ENCODE measurements at places on chromosomes 7 and 10.

GRCh38 chr7:26332698-26333097, 41.0 kb downstream of the SNX10 start:
- no peak for DNase-seq

GRCh38 chr7:39696631-39697030, 73.3 kb downstream of the RALA start:
- no peak for DNase-seq

DNA sequence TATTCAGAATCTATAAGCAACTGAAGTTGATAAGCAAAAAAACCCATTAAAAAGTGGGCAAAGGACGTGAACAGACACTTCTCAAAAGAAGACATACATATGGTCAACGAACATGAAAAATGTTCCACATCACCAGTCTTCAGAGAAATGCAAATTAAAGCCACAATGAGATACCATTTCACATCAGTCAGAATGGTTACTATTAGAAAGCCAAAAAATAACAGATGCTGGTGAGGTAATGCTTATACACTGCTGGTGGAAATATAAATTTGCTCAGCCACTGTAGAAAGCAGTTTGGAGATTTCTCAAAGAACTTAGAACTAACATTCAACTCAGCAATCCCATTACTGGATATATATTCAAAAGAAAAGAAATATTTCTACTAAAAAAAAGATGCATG, 332.8 kb upstream of the PLXDC2 start:
- DNase-seq, result no peak

DNA sequence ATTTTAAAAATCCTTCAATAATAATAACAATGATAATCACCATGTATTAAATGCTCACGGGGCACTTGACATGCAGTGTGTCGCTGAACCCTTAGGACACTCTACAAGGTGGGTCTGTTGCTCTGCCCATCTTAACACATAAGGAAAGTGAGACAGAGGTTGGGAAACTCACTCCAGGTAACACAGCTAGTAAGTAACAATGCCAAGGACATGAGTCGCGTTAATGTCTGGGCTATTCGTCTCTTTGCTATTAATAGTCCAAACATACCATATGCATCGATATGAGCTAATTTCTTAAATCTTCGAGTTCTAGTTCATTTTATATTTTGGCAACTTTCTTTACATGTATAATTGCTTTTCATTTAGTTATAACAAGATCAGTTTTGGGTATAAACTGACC, 79.5 kb downstream of the BEND7 start:
- DNase-seq, result no peak

- peak; percentile 86 for DNase-seq
Observed at GRCh38 chr10:14536241-14537213, 205.8 kb upstream of the FRMD4A start.

DNA sequence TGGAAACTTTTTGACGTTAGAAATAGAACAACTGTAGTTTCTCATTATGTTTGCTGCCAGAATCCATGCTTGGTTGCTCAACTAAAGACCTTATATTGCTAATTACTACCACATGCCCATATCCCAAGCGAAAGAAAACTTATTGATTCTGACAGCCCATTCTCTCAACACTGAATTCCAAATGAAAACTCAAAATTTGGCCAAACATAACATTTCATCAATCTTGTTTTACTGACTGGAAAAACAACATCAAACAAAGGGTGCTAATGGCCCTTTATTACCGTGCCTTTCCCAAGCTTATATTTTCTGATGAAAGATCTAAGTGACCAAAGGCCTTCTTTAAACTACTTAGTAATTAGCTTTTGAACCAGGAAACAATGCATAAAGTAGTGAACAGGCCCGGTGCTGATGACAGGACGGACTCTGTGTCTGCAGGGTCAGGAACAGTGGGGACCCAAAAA, 531.8 kb downstream of the KCNMA1 start:
- DNase-seq, result no peak

DNA sequence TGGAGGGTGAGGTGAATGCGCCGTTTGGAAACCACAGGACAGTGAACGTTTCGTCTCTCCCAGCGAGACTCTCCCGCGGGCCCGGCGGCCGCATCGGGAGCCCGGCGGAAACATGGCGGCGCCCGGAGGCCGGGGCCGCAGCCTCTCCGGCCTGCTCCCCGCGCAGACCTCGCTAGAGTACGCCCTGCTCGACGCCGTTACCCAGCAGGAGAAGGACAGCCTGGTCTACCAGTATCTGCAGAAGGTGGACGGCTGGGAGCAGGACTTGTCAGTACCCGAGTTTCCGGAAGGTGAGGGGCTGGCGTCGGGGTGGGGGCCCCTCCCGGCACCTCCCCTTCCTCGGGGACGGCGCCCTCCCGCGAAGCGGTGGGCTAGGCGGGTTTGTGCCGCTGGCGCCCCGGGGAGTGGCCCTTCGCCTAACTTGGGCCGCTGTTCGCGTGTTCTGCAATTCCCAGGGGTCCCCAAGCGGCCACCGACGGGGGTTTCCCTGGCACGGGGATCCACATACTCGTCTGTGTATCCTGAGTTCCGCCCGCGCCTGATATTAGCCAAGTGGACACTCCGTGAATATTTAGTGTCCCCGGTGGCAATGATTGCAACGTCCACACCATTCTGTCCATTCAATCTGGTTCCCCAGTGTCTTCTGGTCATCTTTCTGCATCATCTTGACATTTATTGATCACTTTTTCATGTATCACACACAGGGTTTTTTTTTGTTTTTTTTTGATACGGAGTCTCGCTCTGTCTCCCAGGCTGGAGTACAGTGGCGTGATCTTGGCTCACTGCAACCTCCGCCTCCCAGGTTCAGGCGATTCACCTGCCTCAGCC, 514 bp downstream of the NHLRC2 start:
- peak; percentile 80 for DNase-seq

DNA sequence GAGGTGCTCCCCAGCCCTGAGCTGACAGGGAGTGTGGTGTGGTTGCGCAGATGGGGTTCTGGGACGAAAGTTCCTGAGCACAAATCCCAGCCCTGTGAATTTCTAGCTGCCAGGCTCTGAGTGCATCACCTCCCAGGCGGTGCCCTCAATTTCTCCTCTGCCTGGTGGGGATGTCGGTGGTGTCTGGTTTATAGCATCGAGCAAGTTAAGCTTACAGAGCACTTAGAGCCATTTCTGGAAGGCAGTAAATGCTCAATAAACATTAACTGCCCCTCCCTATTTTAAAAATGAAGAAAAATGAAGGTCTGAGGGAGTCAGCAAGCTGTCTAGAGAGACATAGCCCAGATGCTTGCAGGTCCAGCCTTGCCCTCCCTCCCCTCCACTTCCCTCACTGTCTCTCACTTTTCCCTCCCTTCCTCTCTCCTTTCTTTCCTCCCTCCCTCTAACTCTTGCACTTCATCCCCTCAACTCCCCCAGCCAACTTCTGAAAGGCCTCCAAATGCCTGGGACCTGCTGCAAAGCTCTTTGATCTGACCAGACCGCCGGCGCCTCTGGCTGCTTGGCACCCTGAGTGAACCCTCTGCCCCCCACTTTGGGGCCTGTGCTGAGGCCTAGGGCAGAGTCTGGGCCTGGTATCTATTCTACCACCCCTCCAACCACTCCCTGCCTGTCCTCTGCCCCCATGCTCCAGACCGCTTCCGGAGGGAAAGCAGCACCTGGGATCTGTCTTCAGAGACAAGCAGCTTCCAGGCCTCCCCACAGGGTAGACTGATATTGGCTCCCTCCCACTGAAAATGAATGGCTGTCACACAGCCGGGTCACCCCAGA, 438.3 kb downstream of the RPS24 start:
- peak; percentile 94 for DNase-seq

DNA sequence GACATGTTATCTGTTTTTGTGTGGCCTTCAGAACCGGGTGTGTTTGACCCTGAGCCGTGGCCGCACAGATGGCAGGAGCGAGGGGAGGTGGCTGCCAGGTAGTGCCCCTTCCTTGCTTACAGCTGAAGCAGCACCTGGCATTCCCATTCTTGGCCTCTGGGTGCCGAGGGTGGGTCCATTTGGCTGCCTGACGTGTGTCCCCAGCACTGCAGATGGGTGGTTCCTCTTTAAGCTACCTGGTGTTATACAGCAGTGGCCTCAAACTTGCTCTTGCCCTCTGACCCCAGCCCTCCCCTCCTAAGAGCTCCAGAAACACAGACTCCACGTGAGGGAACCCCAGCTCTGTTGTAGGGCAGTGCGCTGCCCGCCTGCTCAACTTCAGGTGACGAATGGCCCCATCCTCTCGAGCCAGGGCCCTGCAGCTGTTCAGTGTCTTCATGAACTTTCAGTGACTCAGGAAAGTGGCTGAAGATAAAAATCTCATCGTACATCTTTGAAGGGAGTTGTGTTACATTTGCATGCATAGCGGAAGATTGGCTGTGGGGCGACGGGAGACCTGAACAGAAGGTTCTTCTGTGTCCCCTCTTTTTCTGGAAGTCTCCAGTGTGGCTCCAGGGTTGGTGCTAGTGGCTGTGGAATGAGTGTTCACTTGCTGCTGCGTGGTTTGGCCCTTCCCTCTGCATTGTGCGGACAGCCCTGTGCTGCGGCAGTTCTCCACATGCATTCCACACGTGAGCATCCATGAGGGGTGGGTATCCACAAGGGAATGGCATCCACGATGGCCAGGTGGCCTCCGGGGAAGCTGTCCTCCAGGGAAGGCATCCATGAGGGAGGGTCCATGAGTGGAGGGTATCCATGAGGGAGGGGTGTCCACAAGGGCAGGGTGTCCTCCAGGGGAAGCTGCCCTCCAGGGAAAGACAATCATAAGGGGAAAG, 91.6 kb downstream of the INPP5A start:
- DNase-seq, result no peak

DNA sequence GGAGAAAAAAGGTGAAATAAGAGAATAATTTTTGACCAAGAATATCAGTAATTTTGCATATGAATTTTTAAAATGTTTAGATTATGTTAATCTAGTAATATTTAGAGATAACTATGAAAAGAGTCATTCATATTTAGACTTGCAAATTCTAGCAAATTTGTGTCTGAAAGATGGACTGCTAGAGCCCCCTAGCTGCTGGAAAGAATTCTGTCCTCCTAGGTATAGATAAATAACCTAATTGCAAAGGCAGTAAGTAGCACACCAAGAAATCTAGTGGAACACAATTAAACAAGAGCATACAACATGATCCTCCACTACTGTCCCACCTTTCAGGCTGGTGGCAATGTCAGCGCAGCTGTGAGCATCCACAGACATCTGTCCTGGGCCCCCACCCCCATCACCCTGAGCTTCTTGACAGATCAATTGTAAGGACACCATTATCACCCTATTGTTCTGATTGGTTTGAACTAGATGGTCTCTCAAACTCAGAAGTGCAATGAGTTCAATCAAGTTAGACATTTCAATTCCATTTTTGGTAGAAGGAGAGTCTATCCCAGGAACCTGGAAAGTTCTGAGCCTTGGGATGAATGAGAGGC, 15.0 kb upstream of the GFRA1 start:
- no peak for DNase-seq

GRCh38 chr7:158695726-158696452, 8.7 kb downstream of the NCAPG2 start:
- DNase-seq, result no peak

DNA sequence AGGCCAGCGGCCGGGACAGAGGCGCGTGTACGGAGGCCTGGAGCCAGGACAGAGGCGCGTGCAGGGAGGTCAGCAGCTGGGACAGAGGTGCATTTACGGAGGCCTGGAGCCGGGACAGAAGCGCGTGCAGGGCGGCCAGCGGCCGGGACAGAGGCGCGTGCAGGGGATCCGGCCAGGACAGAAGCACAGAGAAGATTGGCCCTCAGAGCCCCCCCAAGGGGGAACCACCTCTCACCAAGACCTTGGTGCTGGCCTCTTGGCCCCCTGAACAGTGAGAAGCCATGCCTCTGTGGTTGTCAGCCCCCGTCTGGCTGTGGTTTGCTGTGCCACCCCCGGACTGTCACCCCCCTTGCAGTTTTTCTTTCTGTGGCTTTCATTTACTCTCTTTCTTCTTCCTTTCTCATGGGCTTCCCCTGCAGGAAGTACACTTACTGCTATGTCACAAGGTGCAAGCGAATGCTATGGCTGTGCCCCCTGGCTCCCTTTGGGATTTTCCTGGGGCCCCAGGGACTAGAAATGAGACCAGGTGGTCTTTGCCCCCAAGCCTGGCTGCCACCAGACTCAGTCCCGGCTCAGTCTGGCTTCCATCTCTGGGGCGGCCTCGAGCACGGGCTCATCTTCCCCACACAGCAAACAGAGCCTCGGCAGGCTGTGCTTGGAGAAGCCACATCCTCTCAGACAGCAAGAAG, 41.1 kb downstream of the INSIG1 start:
- DNase-seq, result peak; percentile 44

DNA sequence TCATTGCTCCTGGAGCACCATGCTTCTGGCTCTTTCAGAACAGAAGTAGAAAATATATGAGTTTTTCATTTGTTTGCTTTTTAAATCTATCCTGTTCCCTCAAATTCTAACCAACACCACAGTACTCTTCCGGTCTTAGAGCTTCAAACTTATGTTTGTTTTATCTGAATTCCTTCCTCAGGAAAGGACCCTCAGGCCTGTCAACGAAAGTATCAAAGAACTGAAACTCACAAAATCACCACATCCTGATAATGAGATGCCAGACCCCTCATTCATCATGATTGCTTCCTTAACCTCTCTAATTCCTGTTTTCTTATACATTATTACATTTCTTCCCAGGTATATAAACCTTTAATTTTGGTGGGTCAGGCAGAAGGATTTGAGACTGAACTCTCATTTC, 135.2 kb downstream of the BMS1 start:
- DNase-seq, result no peak

DNA sequence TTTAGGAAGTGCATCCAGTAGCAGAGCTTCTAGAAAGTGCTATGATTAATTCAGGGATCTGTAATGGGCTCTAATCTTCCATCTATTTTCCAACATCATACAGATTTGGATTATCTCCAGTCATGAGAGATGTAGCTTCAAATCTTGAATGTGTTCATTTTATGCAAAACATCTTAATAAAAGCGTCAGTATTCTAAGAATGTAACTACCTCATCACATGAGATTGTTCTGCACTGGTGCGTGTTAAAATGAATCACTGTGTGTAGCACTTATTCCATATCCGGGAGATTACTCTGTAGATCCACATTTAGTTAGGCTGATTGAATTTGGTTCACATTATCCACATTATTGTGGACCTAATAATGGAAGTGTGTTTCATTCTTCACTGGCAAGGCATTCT, 344.9 kb upstream of the CHRM2 start:
- DNase-seq, result no peak

- DNase-seq, result peak; percentile 74
Observed at GRCh38 chr10:24721229-24722106, 2.2 kb downstream of the ARHGAP21 start.

- DNase-seq, result no peak
Observed at GRCh38 chr7:50704844-50705243, 77.9 kb downstream of the GRB10 start.

- DNase-seq, result no peak
Observed at GRCh38 chr10:120530699-120531098, 73.7 kb downstream of the PLPP4 start.

Measured in islet precursor cell (in vitro differentiated cells).